ENCODE measurements at places on chromosomes 12 and 14. TPM values are rescaled to one million over a fixed set of nuclear protein-coding genes. Genes with fewer than 3 reads are reported as not detected.

TAS2R31 gene
- total RNA-seq = 4.9 TPM

NTN4 gene
- 670 TPM for total RNA-seq

OTUB2 gene
- total RNA-seq = 1.3 TPM

SMOC1 gene
- total RNA-seq = 2.0 TPM

KRT6C gene
- total RNA-seq = not detected

FAM186B gene
- 0.30 TPM for total RNA-seq

AHNAK2 gene
- 183 TPM for total RNA-seq

SSPN gene
- 23.3 TPM for total RNA-seq

LARP4 gene
- 42.1 TPM for total RNA-seq

FAR2 gene
- 34.4 TPM for total RNA-seq

MSRB3 gene
- total RNA-seq = 77.3 TPM

ITPK1 gene
- 32.8 TPM for total RNA-seq

DHRS4L2 gene
- 17.1 TPM for total RNA-seq

SERPINA9 gene
- total RNA-seq = not detected

IFI27L1 gene
- 30.0 TPM for total RNA-seq

KCNK10 gene
- total RNA-seq = not detected

NAV3 gene
- total RNA-seq = 8.5 TPM

PPTC7 gene
- 13.3 TPM for total RNA-seq

TRIAP1 gene
- 23.9 TPM for total RNA-seq

ANGEL1 gene
- 19.7 TPM for total RNA-seq

GDF3 gene
- total RNA-seq = not detected

MLXIP gene
- total RNA-seq = 51.8 TPM

ACVRL1 gene
- not detected for total RNA-seq

CISTR gene
- not detected for total RNA-seq

MDGA2 gene
- total RNA-seq = 0.19 TPM

DIP2B gene
- 28.9 TPM for total RNA-seq

GPR65 gene
- total RNA-seq = not detected

RASSF9 gene
- total RNA-seq = 0.16 TPM

FOXN4 gene
- not detected for total RNA-seq

MNAT1 gene
- 59.9 TPM for total RNA-seq

STRAP gene
- total RNA-seq = 136 TPM

C12orf54 gene
- total RNA-seq = not detected

ITGB7 gene
- total RNA-seq = 0.83 TPM

CLEC9A gene
- not detected for total RNA-seq

GZMH gene
- not detected for total RNA-seq

SLC10A1 gene
- total RNA-seq = not detected

VSX2 gene
- not detected for total RNA-seq

IFT81 gene
- total RNA-seq = 13.1 TPM

BDKRB2 gene
- 0.40 TPM for total RNA-seq

ATP2B1 gene
- 46.6 TPM for total RNA-seq

PPP1R1A gene
- not detected for total RNA-seq

TEAD4 gene
- total RNA-seq = 28.9 TPM

TMEM229B gene
- total RNA-seq = 0.37 TPM
